A549 treated with CpdA at 1 μM for 4 hours (cell line): ENCODE measurements at places on chromosomes 2 and 18. TPM values are rescaled to one million over a fixed set of nuclear protein-coding genes. Genes with fewer than 3 reads are reported as not detected.

Gene RND3
- total RNA-seq, result 55.5 to 72.2 TPM (median 58.5 TPM) in 5 replicates

Gene FABP1
- 0.51 TPM in 1 of 5 replicates, not detected in the others for total RNA-seq

Gene ANO7
- total RNA-seq, result 1.4 to 2.5 TPM (median 2.1 TPM) in 5 replicates

Gene DPP10
- total RNA-seq, result not detected in 5 replicates

Gene C2orf49
- total RNA-seq, result 13.8 to 18.6 TPM (median 15.3 TPM) in 5 replicates

Gene SANBR
- 9.8 to 14.4 TPM (median 12.1 TPM) in 5 replicates for total RNA-seq

Gene EVA1A
- total RNA-seq, result 10.5 to 15.5 TPM (median 12.4 TPM) in 5 replicates

Gene TUBB8B
- not detected in 5 replicates for total RNA-seq

Gene ALMS1
- 8.2 to 13.4 TPM (median 10.2 TPM) in 5 replicates for total RNA-seq

Gene PAX8
- total RNA-seq, result 0.64 to 1.4 TPM (median 0.78 TPM) in 5 replicates

Gene UGT1A3
- total RNA-seq, result 0.08 to 0.23 TPM (median 0.13 TPM) in 3 of 5 replicates, not detected in the others

Gene MAP3K19
- not detected in 5 replicates for total RNA-seq

Gene CXCR4
- total RNA-seq, result 0.41 to 1.0 TPM (median 0.55 TPM) in 5 replicates

Gene SERPINB7
- 1.7 to 3.3 TPM (median 2.8 TPM) in 5 replicates for total RNA-seq

Gene WDR54
- 72.5 to 92.0 TPM (median 82.3 TPM) in 5 replicates for total RNA-seq

Gene LRRFIP1
- 71.8 to 109 TPM (median 91.5 TPM) in 5 replicates for total RNA-seq

Gene GKN1
- total RNA-seq, result 0.49 to 0.73 TPM (median 0.64 TPM) in 5 replicates

Gene ARL6IP6
- total RNA-seq, result 21.1 to 26.1 TPM (median 22.0 TPM) in 5 replicates

Gene CUL3
- 68.1 to 83.8 TPM (median 75.1 TPM) in 5 replicates for total RNA-seq

Gene C18orf54
- total RNA-seq, result 1.9 to 3.6 TPM (median 2.6 TPM) in 5 replicates

Gene NT5DC4
- 0.49 TPM in 1 of 5 replicates, not detected in the others for total RNA-seq

Gene AOX1
- 2.5 to 3.8 TPM (median 2.9 TPM) in 5 replicates for total RNA-seq

Gene LMAN1
- 28.7 to 49.7 TPM (median 31.9 TPM) in 5 replicates for total RNA-seq

Gene CCDC74B
- total RNA-seq, result 5.0 to 7.5 TPM (median 5.8 TPM) in 5 replicates

Gene PARD3B
- 0.57 to 1.2 TPM (median 0.75 TPM) in 5 replicates for total RNA-seq

Gene STEAP3
- 37.8 to 47.6 TPM (median 40.8 TPM) in 5 replicates for total RNA-seq

Gene GNAL
- 4.6 to 8.6 TPM (median 4.9 TPM) in 5 replicates for total RNA-seq

Gene RBKS
- total RNA-seq, result 6.7 to 8.4 TPM (median 7.8 TPM) in 5 replicates

Gene IL1RL2
- not detected in 5 replicates for total RNA-seq

Gene LYPD1
- 12.3 to 20.8 TPM (median 17.7 TPM) in 5 replicates for total RNA-seq

Gene CROCC2
- total RNA-seq, result not detected in 5 replicates

Gene MGAT4A
- total RNA-seq, result 0.80 to 2.1 TPM (median 1.2 TPM) in 5 replicates

Gene NYAP2
- 0.02 TPM in 1 of 5 replicates, not detected in the others for total RNA-seq

Gene AKAIN1
- total RNA-seq, result not detected in 5 replicates

Gene DSG3
- total RNA-seq, result 0.01 to 0.02 TPM in 2 of 5 replicates, not detected in the others

Gene TLX2
- 0.12 to 0.54 TPM (median 0.29 TPM) in 5 replicates for total RNA-seq

Gene CFAP210
- total RNA-seq, result 0.27 to 0.64 TPM (median 0.33 TPM) in 5 replicates

Gene RPIA
- 29.6 to 32.6 TPM (median 30.0 TPM) in 5 replicates for total RNA-seq

Gene BOLL
- not detected in 5 replicates for total RNA-seq

Gene CCDC148
- total RNA-seq, result 0.14 to 0.78 TPM (median 0.39 TPM) in 5 replicates

Gene RPRM
- 0.05 TPM in 1 of 5 replicates, not detected in the others for total RNA-seq

Gene ABCG8
- total RNA-seq, result not detected in 5 replicates
